ENCODE measurements at places on chromosomes 1 and 21. TPM values are rescaled to one million over a fixed set of nuclear protein-coding genes. Genes with fewer than 3 reads are reported as not detected.

DNA sequence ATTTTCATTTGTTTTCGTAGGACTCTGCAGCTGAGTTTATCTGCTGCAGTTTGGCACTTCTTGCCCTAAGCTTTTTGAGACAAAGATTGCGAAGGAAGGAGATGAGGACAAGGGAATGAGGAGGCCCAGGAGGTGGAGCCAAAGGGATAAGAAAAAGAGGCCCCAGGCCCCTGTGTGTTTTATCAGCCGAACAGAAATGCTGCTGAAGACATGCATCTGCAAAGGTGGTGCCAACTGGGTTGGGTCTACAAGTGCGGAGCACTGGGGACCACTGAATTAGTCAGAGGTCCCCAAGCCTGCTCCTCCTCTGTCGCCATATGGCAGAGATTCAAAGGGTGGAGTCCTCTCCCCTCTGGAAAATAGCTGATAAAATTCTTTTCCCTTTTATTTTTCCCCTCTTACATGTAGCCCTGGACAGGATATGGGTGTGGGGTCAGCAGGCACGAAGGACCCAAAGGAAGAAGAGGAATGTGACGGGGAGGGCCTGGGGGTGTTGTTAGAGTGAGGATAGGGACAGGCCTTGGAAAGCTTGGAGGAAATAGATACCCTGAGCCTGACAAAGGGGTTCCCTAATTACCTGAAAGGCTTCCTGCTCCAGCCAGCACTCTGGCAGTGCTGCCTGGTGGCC, 2.7 kb downstream of the CD34 start:
- peak; percentile 60 for DNase-seq

DNA sequence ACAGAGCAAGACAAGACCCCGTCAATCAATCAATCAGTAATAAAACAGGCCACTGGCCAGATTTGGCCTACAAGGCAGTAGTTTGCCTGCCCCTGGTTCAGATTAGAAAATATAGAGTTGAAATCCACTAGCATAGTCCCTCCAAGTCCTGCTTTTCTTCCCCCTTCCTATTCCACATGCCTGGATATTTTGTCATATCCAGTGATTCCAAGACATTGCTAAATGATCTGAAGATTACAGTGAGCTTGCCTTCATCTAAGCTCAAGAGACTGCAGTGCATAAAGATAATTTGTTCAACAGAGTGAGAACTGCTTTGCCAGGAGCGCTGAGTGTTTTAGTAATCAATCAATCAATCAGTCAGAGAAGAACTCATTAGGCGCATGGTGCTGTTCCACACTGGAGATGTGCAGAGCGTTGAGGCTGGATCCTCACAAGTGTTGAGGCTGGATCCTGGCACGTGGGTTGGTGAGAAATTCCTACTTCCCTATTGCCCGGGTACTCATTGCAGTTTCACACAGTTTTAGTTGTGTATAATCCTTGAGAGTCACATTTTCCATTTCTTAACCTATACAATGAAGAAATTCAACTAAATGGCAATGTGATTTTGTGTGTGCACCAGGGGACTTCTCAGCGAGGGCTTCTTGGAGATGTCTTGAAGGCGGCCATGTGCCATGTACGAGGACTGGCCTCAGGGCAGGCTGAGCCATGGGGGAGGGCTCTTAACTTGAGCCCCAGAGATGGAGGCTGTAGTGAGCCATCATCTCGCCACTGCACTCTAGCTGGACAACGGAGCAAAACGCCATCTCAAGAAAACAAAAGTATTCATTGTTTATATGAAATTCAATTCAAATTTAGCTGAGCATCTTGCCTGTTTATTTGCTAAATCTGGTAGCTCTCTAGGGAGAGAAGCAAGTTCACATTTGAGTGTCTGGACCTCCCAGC, 76.3 kb downstream of the TOMM20 start:
- DNase-seq = peak; percentile 53

DNA sequence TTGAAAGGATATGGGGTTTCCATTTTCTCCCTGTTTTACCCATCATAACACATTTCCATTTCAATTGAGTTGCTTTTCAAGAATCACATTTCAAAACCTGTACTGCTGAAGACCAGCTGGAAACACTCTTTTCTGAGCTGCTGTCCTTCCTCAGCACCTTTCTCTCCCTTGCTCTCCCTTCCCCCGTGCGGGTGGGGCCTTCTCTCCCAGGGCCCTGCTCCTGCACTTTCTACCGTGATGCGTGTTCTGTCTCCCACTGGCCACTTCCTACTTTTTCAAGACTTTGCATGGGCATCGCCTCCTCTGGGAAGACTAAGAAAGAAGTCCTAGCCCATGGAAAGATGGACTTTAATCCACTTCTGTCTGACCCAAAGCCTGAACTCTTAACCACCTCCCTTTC, 390.4 kb downstream of the PTPRU start:
- no peak for DNase-seq

DNA sequence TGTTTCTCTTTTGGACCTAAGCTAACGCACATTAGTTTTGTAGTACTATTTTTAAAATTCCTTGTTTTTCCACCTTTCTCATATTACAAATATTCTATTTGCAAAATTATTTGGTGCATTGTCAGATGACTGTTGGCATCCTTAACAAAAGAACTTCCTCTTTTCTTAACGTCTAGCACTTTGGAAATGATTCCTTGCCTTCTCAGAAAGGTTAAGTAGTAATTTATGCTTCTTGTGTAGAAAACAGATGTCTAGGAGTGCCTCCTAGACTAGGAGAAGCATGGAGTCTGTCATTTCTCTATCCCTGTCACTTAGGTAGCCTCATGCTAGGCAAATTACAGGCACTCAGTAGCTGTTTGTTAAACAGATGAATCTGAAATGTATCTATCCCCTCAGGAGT, 64.4 kb downstream of the HSPA13 start:
- DNase-seq = no peak

DNA sequence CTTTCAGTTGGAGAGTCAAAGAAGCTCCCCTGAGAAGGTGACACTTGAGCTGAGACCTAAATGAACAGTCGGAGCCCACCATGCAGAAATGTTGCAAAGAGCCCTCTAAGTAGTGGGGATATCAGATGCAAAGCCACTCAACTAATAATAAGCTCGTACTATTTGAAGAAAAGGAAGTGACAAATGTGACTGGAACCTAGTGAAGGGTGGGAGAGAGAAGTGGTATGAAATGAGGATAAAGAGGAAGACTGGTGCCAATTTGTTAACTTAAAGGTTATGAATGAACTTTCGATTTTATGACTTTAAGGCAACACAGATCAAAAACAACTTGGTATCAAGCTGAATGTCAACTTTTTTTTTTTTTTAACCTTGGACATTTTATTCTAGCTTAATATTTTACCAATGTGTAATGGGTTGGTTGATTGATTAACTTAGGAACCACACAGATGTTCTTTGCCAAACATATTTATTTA, 14.7 kb downstream of the LYPLAL1 start:
- DNase-seq = no peak

Gene HTR1D
- not detected for total RNA-seq

All from osteoblast (primary cell).